ENCODE measurements at places on chromosomes 5 and 9. TPM values are rescaled to one million over a fixed set of nuclear protein-coding genes. Genes with fewer than 3 reads are reported as not detected.

The PDE8B gene
- 1.4 TPM for total RNA-seq

The SIT1 gene
- total RNA-seq = not detected

The AIF1L gene
- 1.7 TPM for total RNA-seq

The GPRIN1 gene
- total RNA-seq = 9.1 TPM

The TUBB4B gene
- total RNA-seq = 784 TPM

The BSPRY gene
- total RNA-seq = not detected
